ENCODE measurements at places on chromosomes 12 and 14. TPM values are rescaled to one million over a fixed set of nuclear protein-coding genes. Genes with fewer than 3 reads are reported as not detected.

GRCh38 chr14:52272375-52272774, 4.9 kb downstream of the PTGDR start:
- H3K4me3 ChIP-seq, result no peak overlapping the region
- H3K36me3 ChIP-seq, result no peaks in the 10 kb centered on the region
- DNase-seq, result peak; percentile 39
- H3K27ac ChIP-seq, result no peak overlapping the region
- peaks cover 44% of the 10 kb centered on the region for H3K27me3 ChIP-seq
- peaks cover 14% of the 10 kb centered on the region for H3K4me1 ChIP-seq

DNA sequence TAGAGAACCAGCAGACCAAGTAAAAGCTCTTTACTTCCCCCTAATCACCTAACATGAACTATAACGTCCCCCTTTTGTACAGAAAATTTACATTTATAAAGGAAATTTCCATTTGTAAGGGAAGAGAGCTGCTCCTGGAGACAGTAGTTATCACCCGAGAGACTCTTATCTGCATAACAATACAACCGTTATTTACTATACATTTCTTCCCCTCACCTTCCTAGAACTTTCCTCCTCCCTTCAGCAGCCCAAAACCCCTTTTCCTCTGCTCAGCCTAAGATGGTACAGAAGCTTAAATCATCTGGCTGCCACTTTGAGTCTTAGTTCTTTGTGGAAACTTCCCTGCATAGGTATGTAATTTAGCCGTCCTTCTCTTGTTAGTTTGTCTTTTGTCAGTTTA, 40.4 kb upstream of the ETV6 start:
- H3K36me3 ChIP-seq, result no peaks in the 10 kb centered on the region
- no peak overlapping the region for H3K4me3 ChIP-seq
- peaks cover 14% of the 10 kb centered on the region for H3K4me1 ChIP-seq

The PRH2 gene
- total RNA-seq, result not detected

DNA sequence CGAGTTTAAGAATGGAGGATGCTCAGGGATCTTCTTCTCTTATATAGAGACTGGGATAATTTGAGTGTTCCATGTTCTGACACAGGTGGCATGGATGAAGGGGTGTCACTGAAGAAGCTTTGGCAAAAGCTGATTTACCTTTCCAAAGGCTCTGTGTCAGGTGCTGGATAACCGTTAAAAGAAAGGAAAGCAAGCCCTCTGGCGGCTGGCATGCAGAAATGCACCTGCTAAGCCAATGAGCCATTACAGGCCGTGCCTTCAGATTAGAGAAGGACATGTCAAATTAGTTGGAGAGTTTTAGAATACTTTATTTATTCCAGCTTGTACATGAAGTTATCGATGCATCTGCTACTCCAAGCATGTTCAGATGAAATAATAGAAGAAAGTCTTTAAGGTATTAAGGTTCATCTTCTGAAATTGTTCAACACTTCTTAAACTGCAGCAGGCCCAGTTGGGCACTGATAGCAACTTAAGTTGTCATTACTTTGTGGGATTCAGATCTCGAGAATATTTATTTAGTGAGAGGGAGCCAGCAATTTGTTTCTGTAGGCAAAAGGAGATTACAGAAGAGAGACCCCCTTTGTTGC, 678.2 kb downstream of the NRXN3 start:
- peaks cover 2% of the 10 kb centered on the region for H3K27me3 ChIP-seq
- no peak overlapping the region for H3K27ac ChIP-seq
- DNase-seq, result peak; percentile 11

The DIABLO gene
- 48.1 TPM for total RNA-seq

GRCh38 chr12:95637471-95638155, 86.3 kb upstream of the USP44 start:
- peak; percentile 94 for DNase-seq
- H3K27me3 ChIP-seq, result peaks cover 3% of the 10 kb centered on the region
- peak overlapping the region; percentile 63 for H3K4me3 ChIP-seq

The COL2A1 gene
- not detected for total RNA-seq

DNA sequence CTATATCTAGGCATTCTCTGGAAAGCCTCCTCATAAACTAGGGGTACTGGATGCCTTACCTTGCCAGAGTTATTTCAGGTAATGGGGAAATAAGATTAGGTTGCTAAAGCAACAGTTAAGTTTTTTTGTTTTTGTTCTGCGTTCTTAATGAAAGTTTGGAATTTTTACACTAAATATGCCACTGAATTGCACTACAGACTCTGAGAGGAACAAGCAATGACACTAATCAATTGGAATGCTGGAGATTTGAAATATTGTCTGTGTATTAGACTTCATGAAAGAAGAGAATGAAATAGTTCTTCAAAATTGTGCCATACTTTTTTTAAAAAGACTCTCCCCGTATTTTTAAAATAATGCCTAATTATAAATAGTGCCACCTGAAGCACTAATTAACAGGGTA, 287.8 kb downstream of the NAV3 start:
- DNase-seq, result peak; percentile 7
- H3K36me3 ChIP-seq, result peaks cover 37% of the 10 kb centered on the region
- peaks cover 1% of the 10 kb centered on the region for H3K27me3 ChIP-seq
- H3K27ac ChIP-seq, result no peak overlapping the region

DNA sequence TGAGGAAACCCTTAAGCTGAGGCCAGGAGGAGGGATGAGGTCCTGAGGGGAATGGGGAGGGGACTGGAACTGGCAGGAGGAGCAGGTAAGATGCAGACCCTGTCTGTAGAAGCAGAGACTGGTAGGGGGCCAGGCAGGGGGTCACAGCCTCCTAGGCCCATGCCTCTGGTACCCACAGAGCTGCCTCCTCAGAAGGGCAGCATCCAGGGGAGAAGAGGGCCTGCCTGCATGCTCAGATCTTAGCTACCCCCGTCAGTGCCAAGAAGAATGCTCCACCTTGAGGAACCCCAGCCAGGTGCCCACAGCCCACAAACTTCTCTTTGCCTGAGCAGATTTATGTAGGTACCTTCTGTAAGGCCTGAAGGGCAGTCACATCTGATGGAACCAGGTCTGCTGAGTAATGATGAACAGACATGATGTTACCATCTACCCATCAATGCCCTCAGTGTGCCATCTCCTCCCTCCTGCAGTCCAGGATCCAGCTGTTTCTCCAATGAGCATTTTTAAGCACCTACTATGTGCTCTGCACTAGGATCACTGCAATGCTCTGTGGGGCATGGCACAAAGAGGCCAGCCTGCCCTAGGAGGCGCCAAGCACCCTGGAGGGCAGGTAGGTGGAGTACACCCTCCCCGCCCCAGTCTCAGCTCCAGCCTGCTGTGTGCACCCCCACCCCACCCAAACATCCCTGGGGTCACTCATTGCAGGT, 24.8 kb upstream of the ZFP36L1 start:
- peaks cover 7% of the 10 kb centered on the region for H3K36me3 ChIP-seq
- H3K27ac ChIP-seq, result peak overlapping the region; percentile 76
- peaks cover 4% of the 10 kb centered on the region for H3K27me3 ChIP-seq
- H3K4me1 ChIP-seq, result peaks cover 40% of the 10 kb centered on the region

DNA sequence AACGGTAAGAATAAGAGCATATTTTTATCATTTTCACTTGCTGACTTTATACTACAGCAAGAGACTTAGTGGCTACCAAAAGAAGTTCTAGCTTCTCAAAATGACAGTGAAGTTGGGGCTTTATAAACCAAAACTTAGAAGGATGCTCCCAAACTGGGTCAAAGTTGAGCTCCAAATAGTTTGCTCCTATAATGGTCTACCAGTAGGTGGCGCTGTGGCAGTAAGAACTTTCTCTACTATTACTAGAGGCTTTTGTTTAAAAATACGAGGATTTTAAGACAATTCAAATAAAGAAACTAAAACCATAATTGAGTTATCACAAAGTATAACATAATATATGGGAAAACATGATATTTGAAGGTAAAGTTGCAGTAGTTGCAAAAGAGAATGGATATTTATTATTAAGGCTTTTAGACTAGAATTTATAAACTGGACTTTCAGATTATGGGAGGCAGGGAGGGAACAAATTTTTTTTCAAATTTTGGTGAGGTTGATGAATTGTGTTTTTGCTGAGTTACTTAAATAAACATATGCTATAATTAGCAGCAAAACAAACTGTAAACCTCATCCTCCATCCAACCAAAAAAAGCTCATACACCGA, 75.0 kb downstream of the TGFB3 start:
- peaks cover 4% of the 10 kb centered on the region for H3K27me3 ChIP-seq
- H3K4me1 ChIP-seq, result peaks cover 9% of the 10 kb centered on the region
- no peak overlapping the region for H3K4me3 ChIP-seq
- no peak overlapping the region for H3K27ac ChIP-seq

The FAM222A gene
- total RNA-seq, result 0.47 TPM

- H3K36me3 ChIP-seq, result no peaks in the 10 kb centered on the region
- H3K4me3 ChIP-seq, result no peak overlapping the region
- H3K27me3 ChIP-seq, result no peaks in the 10 kb centered on the region
- H3K4me1 ChIP-seq, result no peaks in the 10 kb centered on the region
- no peak overlapping the region for H3K27ac ChIP-seq
Observed at GRCh38 chr14:81625343-81625742, 91.7 kb upstream of the SEL1L start.

The CLEC4D gene
- total RNA-seq, result not detected

DNA sequence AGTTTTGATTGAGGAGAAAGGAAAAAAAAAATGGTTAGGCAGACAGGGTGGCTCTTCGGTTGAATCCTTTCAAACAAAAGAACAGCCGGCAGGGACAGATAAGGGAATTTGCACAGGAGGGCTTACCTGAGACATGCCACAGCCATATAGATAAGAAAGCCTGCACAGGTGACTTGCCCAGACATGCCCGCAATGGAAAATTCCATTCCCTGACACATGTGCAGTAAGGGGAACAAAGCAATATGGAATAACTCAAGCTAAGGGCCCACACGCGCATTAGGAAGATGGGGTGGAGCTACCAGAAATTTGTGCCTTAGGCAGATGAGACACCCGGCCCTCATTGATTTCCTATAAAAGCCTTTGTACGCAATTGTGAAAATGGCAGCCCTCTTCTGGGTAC, 86.7 kb downstream of the TMEM260 start:
- peaks cover 2% of the 10 kb centered on the region for H3K27me3 ChIP-seq
- peaks cover 37% of the 10 kb centered on the region for H3K4me1 ChIP-seq
- peak overlapping the region; percentile 7 for H3K27ac ChIP-seq
- H3K4me3 ChIP-seq, result no peak overlapping the region
- no peak for DNase-seq

GRCh38 chr14:44803239-44803905, 158.4 kb downstream of the KLHL28 start:
- no peak overlapping the region for H3K4me3 ChIP-seq
- DNase-seq, result peak; percentile 52
- no peaks in the 10 kb centered on the region for H3K4me1 ChIP-seq
- no peaks in the 10 kb centered on the region for H3K36me3 ChIP-seq

The HOXC10 gene
- total RNA-seq, result 1.3 TPM

The ADAMTS20 gene
- total RNA-seq, result not detected

The SDS gene
- not detected for total RNA-seq

- H3K4me1 ChIP-seq, result peaks cover 41% of the 10 kb centered on the region
- peak; percentile 17 for DNase-seq
- H3K4me3 ChIP-seq, result no peak overlapping the region
- peaks cover 58% of the 10 kb centered on the region for H3K36me3 ChIP-seq
Observed at GRCh38 chr14:59455411-59455810, 9.8 kb downstream of the GPR135 start.

- H3K4me1 ChIP-seq, result peaks cover 51% of the 10 kb centered on the region
- DNase-seq, result peak; percentile 30
- no peaks in the 10 kb centered on the region for H3K27me3 ChIP-seq
- H3K36me3 ChIP-seq, result peaks cover 69% of the 10 kb centered on the region
Observed at GRCh38 chr12:16358878-16359277, 11.4 kb downstream of the MGST1 start.

DNA sequence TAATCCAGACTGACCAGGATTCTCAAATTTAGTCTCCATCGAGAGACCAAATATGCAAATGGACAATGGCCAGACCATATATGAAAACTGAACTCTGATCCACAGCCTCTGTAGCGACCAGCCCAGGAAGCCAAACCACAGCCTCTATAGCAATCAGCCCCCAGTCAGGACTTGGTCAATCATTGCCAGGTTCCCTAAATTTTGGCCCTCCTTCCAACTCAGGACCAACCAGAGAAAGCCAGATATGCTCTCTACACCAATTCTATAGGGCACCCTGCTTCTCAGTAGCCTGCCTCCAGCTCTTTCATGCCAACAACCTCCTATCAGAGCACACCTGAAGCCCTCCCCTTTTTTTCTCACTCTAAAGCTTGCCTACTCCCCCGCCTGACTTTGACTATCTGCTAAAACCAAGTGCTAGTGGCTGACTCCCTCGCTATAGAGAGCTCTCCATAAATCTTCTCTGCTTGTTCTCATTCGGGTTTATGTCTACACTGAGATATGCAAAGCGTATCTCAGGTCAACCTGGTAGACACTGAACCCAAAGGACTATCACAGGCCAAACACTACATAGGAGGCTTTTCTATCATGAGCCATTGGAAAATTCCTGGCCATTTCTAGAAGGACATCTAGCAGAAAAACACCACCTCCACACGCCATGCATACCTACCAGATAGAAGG, 110.5 kb upstream of the FUT8 start:
- H3K4me1 ChIP-seq, result peaks cover 34% of the 10 kb centered on the region
- DNase-seq, result no peak
- H3K27ac ChIP-seq, result no peak overlapping the region
- H3K36me3 ChIP-seq, result no peaks in the 10 kb centered on the region
- H3K27me3 ChIP-seq, result no peaks in the 10 kb centered on the region

- peaks cover 1% of the 10 kb centered on the region for H3K27me3 ChIP-seq
- H3K4me1 ChIP-seq, result peaks cover 43% of the 10 kb centered on the region
- peak; percentile 57 for DNase-seq
- peak within 1 kb of the TSS; percentile 84 for H3K27ac ChIP-seq
Observed at GRCh38 chr14:96038920-96039632, at the start of gene C14orf132. TSS of gene C14orf132 (plus strand) at chr14:96039362. CDS start at chr14:96039501, 139 bp downstream.

DNA sequence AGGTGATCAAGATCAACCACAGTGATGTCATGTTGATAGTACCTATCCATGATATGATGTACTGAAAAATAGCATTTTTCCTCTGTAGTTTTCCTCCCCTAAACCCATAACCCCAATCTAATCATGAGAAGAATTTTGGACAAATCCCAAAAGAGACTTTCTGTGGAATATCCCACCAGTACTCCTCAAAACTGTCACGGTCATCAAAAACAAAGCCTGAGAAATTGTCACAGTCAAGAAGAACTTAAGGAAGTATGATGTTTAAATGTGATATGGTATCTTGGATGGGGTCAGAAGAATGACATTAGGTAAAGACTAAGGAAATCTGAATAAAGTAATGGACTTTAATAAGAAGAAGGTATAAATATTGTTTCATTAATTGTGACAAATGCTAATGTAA, 248.8 kb downstream of the RMST start:
- no peaks in the 10 kb centered on the region for H3K4me1 ChIP-seq
- no peak for DNase-seq
- H3K4me3 ChIP-seq, result no peak overlapping the region
- H3K36me3 ChIP-seq, result no peaks in the 10 kb centered on the region
- H3K27me3 ChIP-seq, result no peaks in the 10 kb centered on the region

DNA sequence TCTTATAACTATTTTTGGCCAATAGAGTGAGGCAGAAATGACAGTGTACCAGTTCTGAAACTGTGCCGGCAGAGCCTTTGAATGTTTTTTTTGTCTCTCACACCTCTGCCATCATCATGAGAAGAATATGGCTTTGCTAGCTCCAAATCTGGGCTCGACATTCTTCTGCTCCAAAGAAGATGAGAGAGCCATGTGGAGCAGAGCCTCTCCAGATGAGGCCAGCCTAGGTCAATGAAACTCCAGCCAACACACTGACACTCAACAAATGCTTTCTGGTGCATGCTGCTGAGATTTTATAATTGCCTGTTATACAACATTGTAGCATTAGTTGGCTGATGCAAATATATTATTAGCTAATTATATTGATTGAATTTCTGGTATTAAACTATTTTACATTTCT, 154.7 kb downstream of the SLC38A4 start:
- H3K4me3 ChIP-seq, result no peak overlapping the region
- H3K27ac ChIP-seq, result no peak overlapping the region
- peaks cover 26% of the 10 kb centered on the region for H3K36me3 ChIP-seq
- no peak for DNase-seq
- peaks cover 54% of the 10 kb centered on the region for H3K4me1 ChIP-seq
- H3K27me3 ChIP-seq, result no peaks in the 10 kb centered on the region
